ENCODE measurements at places on chromosomes 5 and 9. TPM values are rescaled to one million over a fixed set of nuclear protein-coding genes. Genes with fewer than 3 reads are reported as not detected.

Gene PCDHGA11
- total RNA-seq = 0.05 TPM

Gene SPAG8
- total RNA-seq = 1.5 TPM

Gene FOXI1
- total RNA-seq = not detected

Gene CCDC192
- not detected for total RNA-seq

Gene SLC24A2
- total RNA-seq = not detected

Gene TTC16
- total RNA-seq = 4.7 TPM

Gene TBC1D13
- 19.1 TPM for total RNA-seq
